Airway epithelial cell (primary cell): ENCODE measurements at places on chromosomes 4 and X. TPM values are rescaled to one million over a fixed set of nuclear protein-coding genes. Genes with fewer than 3 reads are reported as not detected.

Gene ZNF595
- total RNA-seq, result 4.9 and 6.5 TPM in 2 replicates

Gene UCP1
- total RNA-seq, result not detected in 2 replicates

Gene CORIN
- 0.05 and 0.42 TPM in 2 replicates for total RNA-seq

Gene TMSB15C
- 0.42 and 1.1 TPM in 2 replicates for total RNA-seq

Gene PPP1R2C
- not detected in 2 replicates for total RNA-seq

Gene CD38
- total RNA-seq, result 0.07 TPM in 1 of 2 replicates, not detected in the other

Gene TREX2
- total RNA-seq, result 0.33 and 1.4 TPM in 2 replicates

Gene TRPC5OS
- total RNA-seq, result not detected in 2 replicates
